ENCODE measurements at places on chromosomes 7 and 10. TPM values are rescaled to one million over a fixed set of nuclear protein-coding genes. Genes with fewer than 3 reads are reported as not detected.

Gene ZPBP
- 0.14 TPM for polyA plus RNA-seq

Gene FGFR2
- 86.5 TPM for polyA plus RNA-seq

Gene LIPN
- not detected for polyA plus RNA-seq

Gene C10orf53
- polyA plus RNA-seq = not detected

DNA sequence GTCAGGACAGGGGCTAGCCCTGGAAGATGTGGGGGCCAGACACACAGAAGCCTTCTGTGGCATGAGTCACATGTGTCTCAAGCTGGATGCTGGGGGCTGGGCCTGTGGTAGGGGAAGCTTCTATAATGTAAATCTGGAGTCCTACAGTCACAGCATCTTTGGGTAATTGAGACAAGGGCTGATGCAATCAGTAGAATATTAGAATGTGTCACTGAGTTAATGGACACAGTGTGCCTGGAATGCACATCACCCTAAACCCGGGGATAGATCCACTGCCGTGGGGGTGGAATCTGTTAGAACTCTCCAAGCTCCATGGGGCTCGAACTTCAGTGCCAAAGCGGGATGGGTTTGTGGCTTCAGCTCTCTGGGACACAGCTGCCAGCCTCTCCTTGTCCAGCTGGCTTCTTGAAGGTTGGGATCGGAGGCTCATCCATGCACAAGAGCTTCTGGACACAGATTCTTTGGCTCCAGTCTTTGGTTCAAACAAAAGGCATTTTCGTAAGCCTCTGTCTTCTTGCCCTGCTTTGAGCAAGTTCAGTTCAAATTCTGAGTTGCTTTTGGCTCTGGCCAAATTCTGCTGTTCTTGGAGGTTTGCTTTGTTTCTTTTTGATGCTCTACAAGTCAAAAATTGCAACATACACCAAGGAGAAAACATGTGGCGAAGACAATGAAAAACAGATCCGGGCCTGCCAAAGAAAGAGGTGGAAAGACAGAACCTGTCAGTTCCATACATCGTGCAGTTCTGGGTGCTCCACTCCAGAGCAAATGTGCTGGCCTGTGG lies 194.8 kb upstream of the ZNF32 start:
- DNase-seq = no peak

DNA sequence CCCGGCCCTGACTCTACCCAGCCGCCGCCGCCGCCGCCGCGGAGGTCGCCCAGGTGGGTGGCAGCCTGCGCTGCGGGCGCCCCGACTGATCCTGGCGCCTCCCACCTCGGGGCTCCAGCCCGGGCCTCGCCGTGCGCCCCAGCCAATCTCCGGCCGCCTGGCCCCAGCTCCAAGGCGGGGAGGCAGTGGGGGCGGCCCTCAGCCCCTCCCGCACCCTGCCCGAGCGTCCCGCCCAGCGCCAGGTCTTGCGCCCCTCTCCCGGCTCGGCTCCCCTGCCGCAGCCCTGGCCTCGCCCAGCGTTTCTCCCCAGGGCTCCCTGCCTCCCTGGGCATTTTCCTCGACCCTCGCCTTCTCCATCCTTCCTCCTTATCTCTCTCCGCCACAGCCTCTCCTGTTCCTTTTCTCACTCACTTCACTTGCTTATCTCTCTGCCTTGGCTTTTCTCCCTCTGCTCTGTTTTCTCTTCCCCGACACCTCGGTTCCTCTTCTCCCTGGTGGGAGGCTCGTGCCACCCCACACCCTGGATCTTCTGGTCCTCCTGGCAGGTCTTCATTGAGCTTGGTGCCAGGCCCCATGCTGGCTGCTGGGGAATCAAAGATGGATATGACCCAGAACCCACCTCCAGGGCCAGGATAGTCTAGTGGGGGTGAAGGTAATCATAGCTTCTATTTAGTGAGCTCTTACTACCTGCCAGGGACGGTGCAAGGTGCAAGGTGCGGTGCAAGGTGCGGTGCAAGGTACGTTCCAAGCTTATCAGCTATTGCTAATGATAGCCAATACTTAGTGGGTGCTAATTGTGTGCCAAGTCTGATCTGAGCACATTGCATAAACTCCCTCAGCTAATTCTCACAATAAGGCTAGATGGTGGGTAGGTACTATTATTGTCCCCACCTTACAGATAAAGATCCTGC lies at the start of gene SFRP5:
TSS of gene SFRP5 (minus strand) at position 87 of the 911 bp plus-strand sequence. CDS start 166 bp downstream, outside the sequence.
- DNase-seq = no peak

DNA sequence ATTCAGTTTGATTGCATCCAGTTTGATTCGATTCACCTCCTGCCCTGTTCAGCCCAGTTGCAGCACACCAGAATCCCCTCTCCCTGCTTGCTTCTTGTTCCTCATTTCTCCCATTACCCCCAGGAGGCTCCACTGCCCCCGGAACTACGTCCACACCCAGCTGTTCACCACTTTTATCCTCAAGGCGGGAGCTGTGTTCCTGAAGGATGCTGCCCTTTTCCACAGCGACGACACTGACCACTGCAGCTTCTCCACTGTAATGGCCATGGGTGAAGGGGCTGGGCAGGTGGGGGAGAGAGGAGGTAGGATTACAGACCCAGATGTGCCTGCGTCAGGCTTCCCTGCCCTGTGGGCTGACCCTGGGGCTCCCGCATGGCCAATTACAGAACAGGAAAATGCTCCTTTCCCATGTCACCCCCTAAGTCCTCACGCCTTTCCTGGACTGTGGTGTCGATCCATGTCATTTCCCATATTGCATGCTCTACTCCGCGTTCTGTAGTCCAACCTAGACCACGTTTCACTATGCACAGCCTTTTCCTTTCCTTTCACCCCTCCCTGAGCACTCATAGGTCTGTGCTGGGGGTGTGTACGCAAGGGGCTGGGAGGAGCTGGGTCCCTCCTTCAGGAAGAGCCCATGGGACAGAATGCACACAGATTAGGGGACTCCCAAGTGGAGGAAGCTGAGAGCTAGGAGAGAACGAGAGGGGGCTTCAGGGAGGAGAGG lies 8.2 kb downstream of the GHRHR start:
- DNase-seq = no peak

DNA sequence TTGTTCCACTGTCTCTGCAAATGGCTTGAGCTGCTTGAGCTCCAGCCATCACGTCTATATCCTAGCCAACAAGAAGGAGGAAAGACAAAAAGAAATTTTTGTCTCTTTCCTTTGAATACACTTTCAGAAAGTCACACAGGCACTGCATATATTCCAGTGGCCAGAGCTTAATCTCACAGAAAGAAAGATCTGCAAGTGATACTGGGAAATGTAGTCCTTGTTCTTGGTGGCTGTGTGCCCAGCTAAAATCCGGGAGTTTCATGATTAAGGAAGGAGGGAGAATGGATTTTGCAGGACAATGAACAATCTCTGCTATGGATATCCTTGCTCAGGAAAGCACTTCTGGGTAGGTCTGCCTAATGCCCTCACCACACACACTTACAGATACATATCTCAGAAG lies 19.5 kb upstream of the DLG5 start:
- DNase-seq = no peak

- DNase-seq = no peak
Observed at GRCh38 chr7:75604408-75604807, 112.3 kb downstream of the SPDYE5 start.

GRCh38 chr10:125684581-125684980 lies 1.6 kb upstream of the TEX36 start:
- no peak for DNase-seq

DNA sequence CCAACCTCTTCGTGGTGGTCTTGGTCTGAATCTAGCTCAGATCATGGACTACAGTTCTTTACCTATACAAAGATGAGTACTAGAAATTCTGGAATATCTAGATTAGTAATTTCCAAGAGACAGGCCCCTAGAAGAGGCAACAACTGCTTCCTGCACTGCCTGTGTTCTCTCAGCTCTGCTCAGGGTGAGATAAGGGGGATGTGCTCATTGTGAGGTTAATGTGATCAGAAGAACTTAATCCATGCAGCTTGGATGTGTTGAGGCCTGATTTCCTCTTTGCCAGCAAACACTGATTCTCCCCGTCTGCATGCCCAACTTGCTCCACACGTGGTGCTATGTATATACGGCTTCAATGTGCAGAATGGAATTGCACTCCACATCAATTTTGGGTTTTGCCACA lies 268.0 kb downstream of the PHTF2 start:
- DNase-seq = no peak

DNA sequence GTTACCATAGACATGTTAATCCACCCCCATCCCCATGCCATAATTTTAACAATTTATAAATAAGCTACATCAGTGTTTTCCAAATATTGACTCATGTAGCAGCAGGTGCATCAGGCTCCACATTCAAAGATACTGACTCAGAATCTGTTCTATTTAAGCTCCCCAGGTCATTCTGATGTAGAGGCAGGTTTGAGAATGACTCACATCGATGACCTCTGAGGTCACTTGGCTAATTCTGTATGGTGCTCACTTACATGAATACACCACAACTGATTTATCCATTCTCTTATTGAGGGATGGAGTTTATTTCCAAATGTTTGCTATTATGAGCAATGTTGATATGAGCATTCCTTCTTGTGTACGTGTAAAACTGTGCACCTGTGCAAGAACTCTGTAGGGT lies 1159.0 kb downstream of the TYW1 start:
- DNase-seq = no peak

- DNase-seq = no peak
Observed at GRCh38 chr7:90892213-90892612, 296.1 kb downstream of the CDK14 start.

DNA sequence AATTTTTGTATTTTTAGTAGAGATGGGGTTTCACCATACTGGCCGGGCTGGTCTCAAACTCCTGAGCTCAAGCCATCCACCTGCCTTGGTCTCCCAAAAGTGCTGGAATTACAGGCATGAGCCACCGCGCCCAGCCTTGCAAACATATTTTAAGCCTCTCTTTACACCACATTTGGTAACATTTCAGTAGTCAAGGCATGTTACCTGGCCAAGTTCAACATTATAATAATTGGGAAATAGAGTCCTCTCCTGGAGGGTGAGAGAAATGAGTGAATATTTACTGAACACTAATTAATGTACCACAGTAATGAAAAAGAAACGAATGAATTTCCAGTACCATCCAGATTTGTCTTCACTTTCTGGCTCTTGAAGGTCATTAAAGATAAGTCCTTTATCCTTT lies 10.0 kb upstream of the CNOT4 start:
- no peak for DNase-seq

DNA sequence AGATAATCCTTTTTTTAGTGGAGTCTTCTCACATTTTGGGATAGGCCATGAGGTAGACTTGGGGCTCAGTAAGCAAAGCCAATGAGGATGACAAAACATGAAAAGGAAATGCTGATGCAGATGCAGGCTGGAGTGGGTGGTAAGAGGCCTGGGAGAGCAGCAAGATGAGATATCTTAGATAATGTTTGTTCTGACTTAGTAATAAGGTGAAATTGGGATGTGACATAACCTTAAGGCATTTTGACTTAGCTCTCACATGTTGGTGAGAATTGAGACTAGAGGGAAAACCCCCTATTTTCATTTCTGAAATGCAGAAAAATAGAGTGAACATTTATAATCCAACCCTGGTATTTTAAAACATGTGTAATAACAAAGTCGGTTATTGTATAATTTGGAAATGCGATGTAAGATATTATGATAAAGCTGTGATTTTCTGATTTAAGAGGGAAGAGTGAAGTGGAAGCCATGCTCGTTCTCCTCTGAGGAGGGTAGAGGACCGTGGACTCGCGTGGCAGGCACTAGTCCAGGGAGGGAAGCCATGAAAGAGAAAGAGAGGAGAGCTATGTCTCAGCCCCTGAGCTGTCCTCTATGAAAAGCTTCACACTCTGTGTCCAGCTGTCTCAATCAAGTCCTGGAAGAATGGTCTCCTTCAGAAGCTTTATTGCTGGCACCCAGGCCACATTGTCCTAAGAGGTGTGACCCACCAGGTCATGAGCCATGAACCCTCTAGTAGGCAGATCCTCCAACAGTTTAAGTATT lies 57.3 kb downstream of the ST7 start:
- no peak for DNase-seq

DNA sequence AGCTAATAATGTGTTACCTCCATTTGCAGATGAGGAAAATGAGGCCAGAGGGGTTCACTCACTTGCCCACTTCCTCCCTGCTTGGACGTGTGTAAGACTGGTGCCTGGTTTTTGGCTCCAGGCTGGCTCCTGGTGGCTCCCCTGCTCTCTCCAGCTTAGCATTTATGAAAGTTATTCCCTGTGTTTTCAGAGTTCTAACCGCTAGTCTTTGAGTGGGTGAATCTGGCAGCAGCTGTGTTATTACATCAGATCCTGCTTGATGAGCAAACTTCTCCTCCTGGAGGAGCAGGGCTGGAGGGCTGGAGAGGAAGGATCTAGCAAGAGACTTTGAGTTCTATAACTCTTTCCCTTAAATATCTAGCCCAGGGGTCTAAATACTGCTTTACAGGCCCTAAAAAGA lies 80.9 kb upstream of the AGBL3 start:
- DNase-seq = no peak

DNA sequence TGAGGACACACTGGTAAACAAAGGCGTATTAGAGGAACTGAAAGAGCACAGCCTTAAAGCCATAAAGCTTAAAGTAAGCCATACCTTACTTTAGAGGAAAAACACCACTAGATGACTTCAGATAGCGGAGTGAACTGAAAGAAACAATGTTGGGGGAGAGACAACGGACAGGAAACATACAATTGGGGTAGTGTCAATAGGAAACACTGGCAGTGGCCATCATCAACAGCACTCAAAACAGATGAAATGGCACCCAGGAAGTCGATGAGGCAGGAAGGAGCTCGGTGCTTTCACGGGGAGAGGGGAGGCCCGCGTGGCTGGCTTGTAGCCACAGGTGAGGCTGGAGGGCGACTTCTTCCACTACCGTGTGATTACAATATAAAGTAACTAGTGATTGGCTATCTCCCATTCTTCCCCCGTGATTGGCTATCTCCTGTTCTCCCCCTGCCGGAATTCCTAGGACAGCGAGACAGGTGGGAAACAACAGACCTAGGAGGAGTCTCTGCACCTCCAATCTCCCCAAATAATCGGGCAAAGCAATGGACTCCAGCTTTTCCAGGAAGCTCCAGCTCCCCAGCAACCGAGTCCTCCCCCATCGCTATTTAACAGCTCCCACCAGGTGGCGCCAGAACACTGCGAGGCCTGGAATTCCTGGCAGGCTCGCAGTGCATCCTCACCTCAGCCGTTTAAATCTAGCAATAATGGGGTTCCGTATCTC lies 2.4 kb upstream of the TAS2R38 start:
- peak; percentile 65 for DNase-seq

DNA sequence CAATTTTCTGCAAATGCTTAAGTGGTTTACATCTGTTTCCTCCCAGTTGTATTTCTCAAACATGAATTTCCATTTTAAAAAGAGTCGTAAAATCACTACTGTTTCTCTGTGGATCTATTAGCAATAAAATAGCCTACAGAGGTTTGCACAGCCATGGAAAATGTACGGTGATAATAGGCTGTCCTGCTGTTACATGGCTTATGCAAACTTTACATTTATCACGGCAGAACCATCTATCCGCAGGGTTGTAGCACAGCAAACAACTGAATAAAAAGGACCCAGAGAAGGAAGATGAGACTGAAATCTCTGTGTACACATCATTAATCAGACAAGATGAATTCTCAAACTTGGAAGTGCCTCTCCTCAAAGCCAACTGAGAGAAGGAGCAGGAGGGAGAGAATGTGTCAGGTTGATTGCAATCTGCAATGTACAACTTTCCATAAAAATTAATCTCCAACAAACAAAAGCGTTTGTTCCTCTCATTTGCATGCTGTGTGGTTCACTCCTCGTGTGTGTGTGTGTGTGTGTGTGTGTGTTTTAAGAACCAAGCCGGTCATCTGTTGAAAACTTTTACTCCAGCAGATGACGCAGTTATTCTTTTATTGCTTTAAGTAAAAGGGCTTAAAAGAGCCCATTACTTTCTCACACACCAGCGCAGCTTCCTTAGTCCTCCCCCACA lies 279.3 kb downstream of the SKAP2 start:
- DNase-seq = no peak

GRCh38 chr7:124603066-124603465 lies 162.5 kb downstream of the GPR37 start:
- no peak for DNase-seq

GRCh38 chr10:96984541-96985131 lies 152.5 kb downstream of the LCOR start:
- no peak for DNase-seq
